ENCODE measurements at places on chromosomes 1 and 21.

GRCh38 chr1:178938101-178938958 lies 67.5 kb upstream of the ANGPTL1 start:
- DNase-seq = no peak

GRCh38 chr21:45248893-45249381 lies 38.8 kb downstream of the POFUT2 start:
- peak; percentile 48 for DNase-seq

- DNase-seq = peak; percentile 41
Observed at GRCh38 chr1:206608108-206608698, 4.1 kb downstream of the EIF2D start.

- DNase-seq = no peak
Observed at GRCh38 chr1:45331436-45332345, 5.0 kb downstream of the HPDL start.

DNA sequence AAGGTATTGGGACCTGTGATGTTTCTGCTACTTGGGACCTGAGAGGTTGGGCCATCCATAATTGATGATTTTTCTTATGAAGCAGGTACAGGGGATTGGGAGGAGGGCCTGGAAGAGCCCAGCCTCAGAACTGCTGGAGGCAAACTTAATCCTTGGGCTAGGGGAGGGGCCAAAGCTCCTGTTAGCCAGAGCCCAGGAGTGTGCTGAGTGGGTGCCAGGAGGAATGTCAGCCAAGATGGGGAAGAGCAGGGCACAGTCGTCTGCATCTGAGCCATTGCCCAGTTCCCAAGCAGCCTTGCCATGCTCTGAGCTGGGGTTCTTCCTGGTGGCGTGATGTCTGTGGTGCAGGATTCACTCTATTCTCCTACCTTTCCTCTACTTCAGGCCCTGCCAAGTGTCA lies 5.8 kb downstream of the MAPKAPK2 start:
- no peak for DNase-seq

DNA sequence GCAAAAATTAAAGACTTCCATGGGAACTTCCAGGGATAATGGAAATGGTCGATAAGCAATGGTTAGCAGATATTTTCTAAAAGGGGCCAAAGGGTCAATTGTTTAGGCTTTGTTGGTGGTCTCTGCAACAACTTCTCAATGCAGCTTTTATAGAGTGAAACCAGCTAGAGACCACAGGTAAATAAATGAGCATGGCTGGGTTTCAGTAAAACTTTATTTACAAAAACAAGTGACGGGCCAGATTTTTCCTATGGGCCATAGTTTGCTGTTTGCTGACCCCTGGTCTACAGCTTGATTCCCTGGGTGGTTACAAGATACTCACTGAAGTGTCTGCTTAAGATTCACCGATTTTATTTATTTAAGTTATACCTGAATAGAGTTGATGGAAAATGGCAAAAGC lies 22.6 kb upstream of the PRDM15 start:
- DNase-seq = no peak

GRCh38 chr1:26358411-26359384 lies 4.8 kb upstream of the CRYBG2 start:
- DNase-seq = peak; percentile 60

GRCh38 chr1:59333626-59334277 lies 36.9 kb downstream of the FGGY start:
- no peak for DNase-seq

GRCh38 chr1:235995511-235995910 lies 69.4 kb downstream of the NID1 start:
- DNase-seq = no peak

Measured in H9 (cell line).